Fibroblast of lung (primary cell): ENCODE measurements at places on chromosomes 2 and 18. TPM values are rescaled to one million over a fixed set of nuclear protein-coding genes. Genes with fewer than 3 reads are reported as not detected.

GRCh38 chr2:26429779-26430578 lies 28.3 kb downstream of the DRC1 start:
- DNase-seq, result peak; percentile 16

GRCh38 chr2:4678927-4679326 lies 975.6 kb downstream of the DCDC2C start:
- DNase-seq, result no peak

HES6 gene
- polyA plus RNA-seq, result 0.82 and 0.91 TPM in 2 replicates

GCKR gene
- 0.16 and 0.35 TPM in 2 replicates for polyA plus RNA-seq

- DNase-seq, result no peak
These were observed 678.8 kb downstream of the DCC start for GRCh38 chr18:53018791-53019190.

GRCh38 chr2:55771612-55772011 lies 78.0 kb upstream of the PNPT1 start:
- peak; percentile 75 for DNase-seq

LYG1 gene
- polyA plus RNA-seq, result 0.34 and 0.44 TPM in 2 replicates

COL3A1 gene
- polyA plus RNA-seq, result 519 and 2,255 TPM in 2 replicates

BMP10 gene
- not detected in 2 replicates for polyA plus RNA-seq

DNA sequence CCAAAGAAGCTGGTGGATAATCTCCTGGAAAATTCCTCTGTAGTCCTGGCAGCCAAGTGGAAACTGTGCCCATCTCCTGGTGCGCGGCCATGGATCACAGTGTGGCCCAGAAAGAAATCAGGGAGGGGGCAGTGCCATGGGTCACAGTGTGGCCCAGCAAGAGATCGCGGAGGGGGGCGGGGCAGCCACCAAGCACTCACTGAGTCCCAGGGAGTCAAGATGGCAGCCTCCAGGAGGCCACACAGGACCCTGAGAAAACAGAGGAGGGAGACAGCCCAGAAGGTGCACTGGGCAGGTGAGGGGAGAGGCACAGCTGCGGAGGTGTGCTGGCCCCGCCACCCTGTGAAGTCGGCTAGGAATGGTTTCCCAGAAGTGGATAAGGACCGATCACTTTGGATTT lies 8.1 kb upstream of the ATP6V1B1 start:
- DNase-seq, result no peak

ALPG gene
- polyA plus RNA-seq, result not detected in 2 replicates

CMPK2 gene
- polyA plus RNA-seq, result 0.20 and 0.52 TPM in 2 replicates

DNA sequence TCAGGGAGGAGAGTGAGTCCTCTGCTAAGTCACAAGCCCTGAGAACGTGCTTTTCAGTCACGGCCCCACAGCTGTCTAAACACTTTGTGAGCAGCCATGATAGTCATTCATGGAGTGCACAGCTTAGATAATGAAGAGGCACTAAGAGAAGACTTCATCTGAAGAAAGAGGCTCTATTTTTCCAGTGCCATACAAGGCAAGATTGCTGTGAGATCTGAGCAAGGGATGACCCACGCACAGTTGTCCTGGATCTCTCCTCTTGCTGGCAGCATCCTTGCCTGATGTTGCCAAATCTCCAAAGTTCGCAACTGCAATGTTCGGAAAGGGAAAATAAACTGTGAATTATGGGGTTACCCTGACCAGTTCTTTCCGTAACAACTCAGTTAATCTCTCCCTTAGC lies 418.7 kb downstream of the MEIS1 start:
- peak; percentile 41 for DNase-seq

TXNDC2 gene
- 0.11 and 0.15 TPM in 2 replicates for polyA plus RNA-seq

DNA sequence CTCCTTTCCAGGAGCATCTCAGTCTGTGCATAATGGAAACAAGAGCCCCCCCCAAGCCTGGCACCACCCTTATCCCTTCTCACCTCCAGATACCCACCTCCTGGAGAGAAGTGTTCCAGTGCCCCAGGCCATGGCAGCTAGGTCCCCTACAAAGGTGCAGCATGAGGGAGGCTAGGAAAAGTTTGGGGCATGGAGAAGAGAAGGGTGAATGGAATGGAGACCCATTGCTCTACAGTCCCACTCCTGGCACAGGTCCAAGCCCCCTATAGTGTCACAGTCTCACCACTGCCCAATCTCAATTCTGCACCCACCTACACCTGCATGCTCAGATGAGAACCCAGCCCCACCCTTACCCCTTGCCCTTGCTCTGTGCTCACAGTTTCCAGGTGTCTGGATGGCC lies 897 bp downstream of the SLC23A3 start:
- DNase-seq, result no peak

NCKAP1 gene
- polyA plus RNA-seq, result 185 and 219 TPM in 2 replicates

GRCh38 chr18:43919551-43919950 lies 642.3 kb upstream of the SYT4 start:
- DNase-seq, result peak; percentile 62

CTLA4 gene
- polyA plus RNA-seq, result not detected in 2 replicates

- no peak for DNase-seq
These were observed 250.8 kb upstream of the DLGAP1 start for GRCh38 chr18:4705894-4706293.

TUBA4B gene
- polyA plus RNA-seq, result not detected in 2 replicates

- peak; percentile 86 for DNase-seq
These were observed 18.3 kb downstream of the MAIP1 start for GRCh38 chr2:199973703-199974102.

DNA sequence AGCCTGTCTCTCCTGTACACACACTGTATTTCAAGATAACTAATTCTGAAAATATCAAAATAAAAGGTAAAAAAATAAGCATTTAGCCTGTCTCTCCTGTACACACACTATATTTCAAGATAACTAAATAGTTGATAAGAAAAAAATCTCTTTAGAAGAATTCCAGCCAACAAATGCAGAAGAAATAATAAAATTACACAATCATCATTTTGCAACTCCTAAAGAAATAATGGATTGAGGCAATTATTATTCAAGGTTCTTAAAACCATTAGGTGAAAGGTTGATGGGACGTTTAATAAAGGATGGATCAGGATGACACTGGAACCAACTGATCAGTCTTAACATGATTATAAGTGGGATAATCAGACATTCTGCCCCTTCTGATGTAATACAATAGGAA lies 148.0 kb upstream of the FN1 start:
- DNase-seq, result no peak

GRCh38 chr2:112776113-112776512 lies 8.2 kb downstream of the IL1A start:
- DNase-seq, result no peak

GRCh38 chr2:238493880-238494572 lies 67.3 kb downstream of the ASB1 start:
- DNase-seq, result no peak

DNA sequence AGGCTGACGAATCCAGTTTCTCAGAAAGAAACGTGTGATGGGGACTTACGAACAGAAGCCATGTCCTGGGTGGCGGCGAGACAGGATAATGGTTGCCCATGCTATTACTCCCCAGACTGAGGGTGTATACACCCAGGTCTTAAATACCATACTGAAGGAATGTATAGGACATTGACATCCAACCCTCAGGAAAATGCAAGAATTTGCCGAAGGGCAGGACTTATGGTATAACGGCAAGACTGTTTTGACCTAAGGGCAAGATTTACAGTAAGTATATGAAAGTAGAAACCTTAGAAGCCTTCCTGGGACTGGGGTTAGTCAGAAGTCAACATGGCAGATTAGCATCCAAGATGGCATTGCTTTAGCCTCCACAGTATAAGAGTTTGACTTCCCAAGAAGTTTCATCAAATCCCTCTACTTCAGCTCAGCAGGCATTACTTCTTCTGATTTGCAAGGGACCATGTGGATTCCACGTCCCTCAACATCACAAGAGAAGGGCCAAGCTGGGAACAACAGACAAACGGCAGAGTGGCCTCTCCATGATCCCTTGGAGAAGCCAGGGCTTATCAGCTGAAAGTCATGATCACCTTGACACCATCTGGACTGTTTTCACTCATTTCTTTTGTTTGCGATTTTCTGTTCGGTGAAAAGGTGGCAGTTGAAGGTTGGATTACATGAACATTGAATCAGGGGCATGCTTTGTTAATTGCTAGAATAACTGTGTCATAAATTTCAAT lies 21.1 kb downstream of the ST3GAL5 start:
- no peak for DNase-seq

DNA sequence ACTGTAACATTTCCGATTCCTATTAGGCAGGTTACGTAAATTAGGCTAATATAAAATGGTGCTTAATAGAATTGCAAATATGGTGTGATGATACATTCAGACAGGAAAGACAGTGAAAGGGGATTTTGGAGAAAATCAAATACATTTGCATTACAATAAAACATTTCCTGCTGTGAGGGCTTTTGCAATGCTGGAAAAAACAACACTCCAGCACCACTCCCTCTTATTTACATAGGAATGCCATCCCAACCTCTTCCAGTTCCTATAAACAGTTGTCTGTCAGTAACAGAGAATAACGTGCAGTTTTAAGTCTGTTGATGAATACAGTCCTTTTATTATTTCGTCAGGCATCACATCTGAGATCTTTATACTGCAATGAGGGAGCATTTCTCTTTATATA lies 298.8 kb upstream of the FANCL start:
- DNase-seq, result no peak

DNA sequence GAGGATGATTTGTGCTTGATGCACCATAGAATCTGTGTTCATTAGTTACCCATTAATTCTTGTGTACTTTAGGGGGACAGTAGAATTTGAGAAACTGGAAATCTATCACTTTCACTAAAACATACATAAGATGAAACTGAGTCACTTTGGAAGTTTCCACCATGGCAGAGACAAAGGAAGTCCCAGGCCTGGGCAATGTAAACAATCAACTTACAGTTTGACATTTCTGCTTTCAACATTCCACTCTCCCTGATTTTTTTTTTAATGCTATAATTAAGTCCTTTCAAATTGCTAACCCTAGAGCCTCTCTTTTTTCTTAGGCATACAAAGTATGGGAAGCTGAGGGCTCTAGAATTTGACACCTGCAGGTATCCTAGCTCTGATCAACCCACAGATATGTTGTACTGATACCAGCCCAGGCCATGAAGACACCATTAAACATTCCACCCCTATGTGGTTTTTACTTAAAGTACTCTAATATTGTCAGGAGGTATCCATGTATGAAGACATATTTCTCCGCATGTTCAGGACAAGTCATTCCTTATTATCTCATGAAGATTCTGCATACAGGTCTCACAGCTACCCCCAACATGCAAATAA lies 88.5 kb upstream of the GLS start:
- DNase-seq, result no peak

CFAP53 gene
- 0.11 and 0.16 TPM in 2 replicates for polyA plus RNA-seq

STAMBP gene
- polyA plus RNA-seq, result 38.2 and 44.2 TPM in 2 replicates

DNA sequence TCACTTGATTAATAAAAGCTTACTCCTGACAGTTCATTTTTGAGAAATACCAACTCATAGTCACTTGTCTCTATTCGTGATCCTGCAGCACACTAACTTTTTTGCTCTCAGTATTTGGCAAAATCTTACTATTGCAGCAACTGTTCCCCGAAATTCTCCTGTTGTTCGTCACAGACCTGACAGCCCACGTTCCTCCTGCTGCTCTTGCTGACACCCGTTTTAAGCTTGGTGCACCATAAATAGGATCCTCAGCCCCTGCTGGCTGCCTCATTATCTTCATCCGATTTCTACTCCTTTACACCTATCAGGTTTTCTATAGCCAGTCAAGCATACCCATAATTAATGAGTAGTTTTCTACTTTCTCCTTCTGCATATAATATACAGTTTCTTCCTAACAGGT lies 368.8 kb downstream of the PLCL1 start:
- no peak for DNase-seq

ATP6V1B1 gene
- polyA plus RNA-seq, result 0.85 and 1.0 TPM in 2 replicates

DNA sequence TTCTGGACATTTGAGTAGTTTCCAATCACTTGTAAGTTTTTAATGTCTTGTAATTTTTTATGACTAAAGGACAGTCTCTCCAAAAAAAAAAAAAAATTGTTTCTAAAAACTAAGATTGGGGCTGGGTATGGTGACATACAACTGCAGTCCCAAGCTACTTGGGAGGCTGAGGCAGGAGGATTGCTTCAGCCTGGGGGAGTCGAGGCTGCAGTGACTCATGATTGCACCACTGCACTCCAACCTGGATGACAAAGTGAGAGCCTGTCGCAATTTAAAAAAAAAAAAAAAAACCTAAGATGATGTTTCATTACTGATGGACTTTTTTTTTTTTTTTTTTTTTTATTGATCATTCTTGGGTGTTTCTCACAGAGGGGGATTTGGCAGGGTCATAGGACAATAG lies 34.4 kb upstream of the PKDCC start:
- no peak for DNase-seq

DNA sequence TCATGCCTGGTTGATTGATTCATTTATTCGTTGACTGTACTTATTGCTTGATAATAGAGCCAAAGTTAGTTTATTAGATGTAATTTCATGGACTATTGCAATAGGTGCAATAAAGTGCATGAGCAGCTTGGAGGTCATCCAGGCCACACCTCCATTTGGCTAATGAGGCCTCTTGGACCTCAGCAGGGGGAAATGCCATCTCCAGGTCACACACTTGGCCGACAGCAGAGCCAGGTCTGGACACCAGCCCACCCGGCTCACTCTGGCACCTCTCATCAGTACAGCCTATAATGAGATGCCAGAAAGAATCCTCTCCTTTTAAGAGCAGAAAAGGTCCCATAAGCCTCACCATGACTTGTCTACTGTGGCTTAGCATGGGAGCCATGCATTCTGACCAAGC lies 71.2 kb upstream of the AFF3 start:
- no peak for DNase-seq
